ENCODE measurements at places on chromosomes 4 and X.

GRCh38 chrX:69153060-69153730, 12.1 kb downstream of the PJA1 start:
- no peak for DNase-seq

- DNase-seq = no peak
Measured at GRCh38 chr4:2842687-2843262, 869 bp upstream of the ADD1 start.

- no peak for DNase-seq
Measured at GRCh38 chr4:87835743-87836142, 3.0 kb downstream of the MEPE start.

DNA sequence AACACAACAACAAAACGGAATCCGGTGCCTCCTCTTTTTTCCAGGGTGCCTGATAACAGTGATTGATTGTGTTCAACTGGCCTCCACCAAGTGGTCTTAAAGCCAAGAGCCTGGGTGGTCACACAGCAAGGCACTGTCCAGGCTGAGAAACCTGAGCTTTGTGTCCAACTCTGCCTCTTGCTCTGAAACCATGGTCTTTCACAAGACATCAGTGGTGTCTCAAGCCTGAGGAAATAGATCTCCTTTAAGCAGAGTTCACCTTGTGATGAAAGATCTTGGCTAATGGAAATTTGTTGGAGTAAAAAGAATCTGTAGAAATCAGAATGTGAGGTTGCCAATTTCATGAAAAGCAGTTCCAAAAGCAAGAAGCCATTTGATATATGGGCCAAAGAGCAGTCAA, 47.3 kb upstream of the ACSL1 start:
- no peak for DNase-seq

GRCh38 chrX:144801786-144802185, 445.5 kb upstream of the SPANXN1 start:
- DNase-seq = no peak

GRCh38 chr4:6492861-6493657, 20.6 kb upstream of the PPP2R2C start:
- DNase-seq = no peak

DNA sequence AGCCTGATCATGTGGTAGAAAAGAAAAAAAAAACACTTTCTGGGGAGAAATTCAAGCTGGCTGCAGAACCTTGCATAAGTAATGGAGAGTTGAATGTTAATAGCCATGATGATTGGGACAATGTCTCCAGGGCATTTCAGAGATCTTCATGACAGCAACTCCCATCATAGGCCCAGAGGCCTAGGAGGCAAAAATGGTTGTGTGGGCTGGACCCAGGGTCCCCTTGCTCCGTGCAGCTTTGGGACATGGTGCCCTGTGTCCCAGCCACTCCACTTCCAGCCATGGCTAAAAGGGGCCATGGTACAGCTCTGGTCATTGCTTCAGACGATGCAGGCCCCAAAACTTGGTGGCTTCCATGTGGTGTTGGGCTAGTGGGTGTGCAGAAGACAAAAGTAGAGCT, 1170.9 kb downstream of the C4orf33 start:
- DNase-seq = no peak

GRCh38 chrX:84219551-84219950, 31.6 kb upstream of the RPS6KA6 start:
- DNase-seq = no peak

GRCh38 chr4:177569434-177569833, 127.2 kb upstream of the AGA start:
- DNase-seq = no peak

DNA sequence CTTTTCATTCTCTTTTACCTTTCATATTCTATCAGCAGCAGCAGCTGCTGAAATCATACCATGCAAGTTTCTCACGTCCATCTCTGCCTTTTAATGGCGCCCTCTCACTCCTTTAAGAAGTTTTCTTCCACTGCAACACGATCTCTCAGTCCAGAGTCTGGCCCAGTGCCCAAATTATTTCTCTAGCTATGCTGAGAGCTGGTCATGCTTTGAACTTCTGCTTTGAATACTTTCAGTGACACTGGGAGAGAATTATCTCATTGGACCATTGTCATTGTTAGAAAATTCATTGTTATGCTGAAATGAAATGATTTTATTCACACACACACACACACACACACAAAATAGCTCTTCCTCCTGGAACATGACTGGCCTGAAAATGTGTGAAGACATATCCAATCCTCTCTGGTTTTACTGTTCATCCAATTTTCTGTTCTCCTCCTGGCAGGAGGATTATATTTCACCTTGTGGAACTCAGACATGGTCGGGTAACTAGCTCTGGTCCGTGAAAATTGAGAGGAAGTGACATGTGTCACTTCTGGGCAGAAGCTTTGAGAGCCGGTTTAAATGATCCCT, 1.3 kb upstream of the PDHA1 start:
- no peak for DNase-seq

All from activated CD4-positive, alpha-beta T cell treated with anti-CD3 and anti-CD28 coated beads, Interleukin-2, amount 50 U/mL, for 48 hours (primary cell).